ENCODE measurements at places on chromosomes 11 and 22.

DNA sequence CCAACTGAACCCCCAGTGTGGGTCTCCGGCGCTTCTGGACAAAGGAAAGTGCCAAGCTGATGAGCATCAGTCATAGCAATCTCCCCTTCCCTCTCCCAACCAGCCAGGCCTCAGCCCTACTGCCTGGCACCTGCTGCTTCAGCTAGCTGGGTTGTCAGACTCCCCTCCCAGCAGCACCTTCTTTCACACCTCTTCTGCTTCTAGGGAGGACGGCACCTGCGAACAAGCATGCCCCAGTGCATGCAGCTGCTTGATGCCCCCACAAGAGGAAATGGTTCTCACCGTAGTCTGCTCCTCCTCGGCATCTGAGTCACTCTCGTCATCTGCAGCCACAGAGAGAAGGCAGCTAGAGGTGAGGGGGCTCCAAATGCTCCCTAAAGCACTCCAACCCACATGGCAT, 25.4 kb downstream of the THOC5 start:
- no peak for DNase-seq

- DNase-seq = peak; percentile 45
Observed at GRCh38 chr22:17781319-17782031, 7.2 kb upstream of the BID start.

DNA sequence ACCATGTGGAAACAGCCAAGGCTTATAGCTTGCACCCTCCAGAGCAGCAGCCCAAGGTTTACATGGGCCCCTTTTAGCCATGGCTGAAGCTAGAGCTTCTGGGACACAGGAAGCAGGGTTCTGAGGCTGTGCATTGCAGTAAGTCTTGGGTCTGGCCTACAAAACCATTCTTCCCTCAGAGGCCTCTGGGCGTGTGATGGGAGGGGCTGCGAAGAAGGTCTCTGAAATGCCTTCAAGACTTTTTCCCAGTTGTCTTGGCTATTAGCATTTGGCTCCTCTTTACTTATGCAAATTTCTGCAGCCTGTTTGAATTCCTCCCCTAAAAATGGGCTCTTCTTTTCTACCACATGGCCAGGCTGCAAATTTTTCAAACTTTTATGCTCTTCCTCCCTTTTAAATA, 109.5 kb downstream of the BBOX1 start:
- no peak for DNase-seq

GRCh38 chr11:87236368-87236767, 198.6 kb downstream of the TMEM135 start:
- no peak for DNase-seq

DNA sequence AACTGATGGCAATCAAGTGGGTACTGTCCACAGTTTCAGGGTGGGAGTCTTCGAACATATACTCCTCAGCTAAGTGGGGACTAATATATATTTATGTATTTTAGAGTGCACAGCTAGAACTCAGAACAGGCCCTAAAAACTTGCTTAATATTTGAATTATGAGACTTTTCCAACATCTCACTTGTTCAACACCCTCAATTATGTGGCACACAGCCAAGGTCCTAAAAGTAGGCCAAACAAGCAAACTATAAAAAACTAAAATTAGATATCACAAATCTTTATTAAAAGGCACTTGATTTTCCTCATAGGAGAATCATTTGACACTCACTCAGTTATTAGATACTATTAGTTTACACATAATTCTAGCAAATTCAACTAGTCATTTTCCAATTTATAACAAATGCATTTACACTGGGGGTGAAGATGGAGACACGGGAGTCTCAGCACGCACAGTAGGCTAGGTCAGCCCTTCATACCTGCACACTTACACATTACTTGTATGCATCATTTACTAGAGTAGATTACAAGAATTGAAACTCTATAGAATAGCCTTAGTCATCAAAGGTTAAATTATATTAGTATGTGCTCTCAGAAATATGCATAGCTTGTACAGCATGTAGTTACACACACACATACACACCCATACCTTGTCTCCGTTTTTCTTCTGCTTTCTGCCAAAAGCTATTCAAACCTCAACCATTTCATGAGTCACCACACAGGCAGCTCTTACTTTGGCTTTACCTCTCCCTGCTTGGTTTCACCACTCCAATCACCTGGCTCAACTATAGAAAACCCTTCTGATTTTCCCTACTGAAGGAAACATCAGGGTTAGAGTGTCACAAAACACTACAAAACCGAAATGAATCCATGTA, 171.5 kb downstream of the SBF2 start:
- no peak for DNase-seq

- DNase-seq = no peak
Observed at GRCh38 chr22:47997052-47997590, 1234.7 kb downstream of the TBC1D22A start.

DNA sequence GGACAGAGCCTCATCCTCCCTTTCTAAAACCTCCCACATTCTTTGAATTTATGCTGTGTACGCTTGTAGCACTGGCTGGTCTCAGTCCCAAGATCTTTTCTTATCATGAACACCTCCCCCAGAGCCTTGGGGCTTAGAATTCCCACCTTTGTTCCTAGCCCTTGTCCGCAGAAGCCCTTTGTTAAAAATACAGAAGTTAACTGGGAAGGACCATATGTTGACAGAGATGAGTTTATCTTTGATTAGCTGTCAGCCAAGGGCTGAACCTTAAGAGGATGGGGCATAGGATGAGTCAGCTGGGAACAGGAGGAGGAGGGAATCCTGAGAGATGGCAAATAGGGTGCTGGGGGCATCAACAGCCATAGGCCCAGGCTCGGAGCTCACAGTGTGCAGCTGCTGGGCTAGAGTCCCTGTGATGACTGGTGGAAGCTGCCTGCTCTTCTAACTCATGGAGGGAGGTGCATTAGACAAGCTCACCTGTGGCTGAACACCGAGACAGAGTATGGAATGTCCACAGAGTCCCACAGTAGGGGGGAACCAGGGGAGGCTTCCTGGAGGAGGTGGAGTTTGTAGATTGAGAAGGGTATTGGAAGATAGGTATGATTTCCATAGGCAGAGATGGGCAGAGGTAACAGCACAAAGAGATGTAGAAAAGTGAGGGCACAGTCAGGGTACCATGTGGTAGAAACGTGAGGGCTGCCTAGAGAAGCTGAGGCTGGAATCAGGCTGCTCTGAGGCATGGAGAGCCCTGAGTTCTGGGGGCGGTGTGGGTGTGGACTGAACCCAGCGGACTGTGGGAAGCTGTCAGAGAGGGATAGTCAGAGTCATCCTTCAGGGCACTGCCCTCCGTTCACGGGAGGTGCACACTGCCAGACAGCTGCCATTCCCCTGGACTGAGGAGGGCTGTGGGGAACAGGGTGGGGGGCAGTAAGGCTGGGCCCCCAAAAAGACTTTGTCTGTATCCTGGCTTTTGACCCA, 9.9 kb downstream of the MICAL2 start:
- no peak for DNase-seq

- no peak for DNase-seq
Observed at GRCh38 chr11:57873196-57873911, 111.8 kb downstream of the CTNND1 start.

DNA sequence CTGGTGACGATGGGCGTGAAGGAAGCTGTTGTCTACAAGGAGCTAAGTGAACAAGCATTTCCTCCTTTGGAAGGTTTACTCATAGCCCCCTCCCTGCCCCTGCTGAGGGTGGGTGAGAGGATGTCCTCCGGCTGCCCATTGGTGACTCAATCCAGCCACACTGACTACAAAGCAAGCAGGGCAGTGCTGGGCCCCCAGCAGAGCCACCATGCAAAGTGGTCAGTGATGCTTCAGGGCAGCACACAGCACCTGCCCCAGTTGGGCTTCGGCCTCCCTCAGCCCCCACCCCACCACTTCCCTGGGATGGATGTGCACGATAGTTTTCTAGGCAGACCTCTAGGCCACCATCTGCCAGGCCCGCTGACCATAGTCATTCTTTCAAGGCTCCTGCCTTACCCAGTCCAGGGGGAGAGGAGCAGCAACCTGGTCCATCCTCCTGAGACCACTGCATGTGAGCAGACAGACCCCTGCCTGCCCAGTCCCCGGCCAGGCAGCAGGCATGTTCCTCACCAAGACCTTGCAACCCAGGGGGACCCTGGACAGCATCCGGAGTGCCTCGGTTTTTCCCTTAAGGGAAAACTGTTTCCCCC, 125.1 kb downstream of the BCR start:
- DNase-seq = no peak

Data from BJ (cell line).